ENCODE measurements at places on chromosomes 1 and 21.

- DNase-seq, result no peak
These were observed 56.0 kb upstream of the DSCAM start for GRCh38 chr21:40902993-40903392.

- DNase-seq, result peak; percentile 61
These were observed 20.6 kb downstream of the SLC2A1 start for GRCh38 chr1:42937836-42938644.

- DNase-seq, result no peak
These were observed 13.9 kb downstream of the PHLDA3 start for GRCh38 chr1:201455098-201455497.

DNA sequence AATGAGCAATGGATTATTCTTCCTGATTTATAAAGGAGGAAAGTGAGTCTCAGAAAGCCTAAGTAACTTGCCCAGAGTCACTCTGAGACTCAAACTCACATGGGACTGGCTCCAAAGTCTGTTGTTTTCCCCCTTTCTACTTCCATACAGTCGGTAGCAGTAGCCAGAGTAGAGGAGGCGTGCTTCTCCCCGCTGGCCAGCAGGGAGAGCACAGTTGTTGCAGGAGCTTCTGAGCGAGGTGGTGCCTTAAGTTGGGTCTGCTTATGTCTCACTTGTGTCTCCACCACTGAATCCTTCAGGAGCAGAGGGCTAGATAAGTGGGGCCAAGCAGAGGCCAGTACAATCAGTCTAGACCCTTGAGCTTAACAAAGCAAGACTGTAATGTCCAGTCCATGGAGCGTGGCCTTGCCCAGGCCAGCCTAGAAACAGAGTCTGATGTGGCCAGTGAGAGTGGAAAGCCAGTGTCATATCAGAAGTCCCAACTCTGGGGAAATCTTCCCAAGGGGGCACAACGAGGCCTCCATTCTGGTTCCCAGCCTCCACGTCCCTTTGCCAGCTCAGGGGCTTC is 181.9 kb downstream of the ZSCAN20 start:
- no peak for DNase-seq

- DNase-seq, result no peak
These were observed 42.1 kb upstream of the DMRTB1 start for GRCh38 chr1:53417074-53417511.

- DNase-seq, result no peak
These were observed 19.8 kb upstream of the UCK2 start for GRCh38 chr1:165807613-165808012.

- peak; percentile 64 for DNase-seq
These were observed 12.2 kb upstream of the RGS16 start for GRCh38 chr1:182616130-182617013.

- no peak for DNase-seq
These were observed 13.8 kb downstream of the DNTTIP2 start for GRCh38 chr1:93865253-93865652.
